Purkinje cell (primary cell): ENCODE measurements at places on chromosomes 12 and 14. TPM values are rescaled to one million over a fixed set of nuclear protein-coding genes. Genes with fewer than 3 reads are reported as not detected.

RNASE8 gene
- polyA plus RNA-seq = not detected in 2 replicates

SMCO2 gene
- polyA plus RNA-seq = not detected in 2 replicates

APOF gene
- polyA plus RNA-seq = 0.32 TPM in 1 of 2 replicates, not detected in the other

MYG1 gene
- polyA plus RNA-seq = 60.1 and 92.0 TPM in 2 replicates

DAO gene
- 35.0 and 35.5 TPM in 2 replicates for polyA plus RNA-seq

CLEC1A gene
- 0.24 TPM in 1 of 2 replicates, not detected in the other for polyA plus RNA-seq

OR6C2 gene
- polyA plus RNA-seq = not detected in 2 replicates

SOX5 gene
- 19.0 and 19.5 TPM in 2 replicates for polyA plus RNA-seq

OR6C65 gene
- not detected in 2 replicates for polyA plus RNA-seq

ACSM4 gene
- not detected in 2 replicates for polyA plus RNA-seq

PAPLN gene
- polyA plus RNA-seq = not detected in 2 replicates

MIS18BP1 gene
- 4.5 and 8.4 TPM in 2 replicates for polyA plus RNA-seq

PLEKHG7 gene
- polyA plus RNA-seq = not detected in 2 replicates

BDKRB2 gene
- not detected in 2 replicates for polyA plus RNA-seq

NRXN3 gene
- 113 and 120 TPM in 2 replicates for polyA plus RNA-seq

RARG gene
- 0.32 and 0.74 TPM in 2 replicates for polyA plus RNA-seq

NCKAP5L gene
- 0.22 and 0.59 TPM in 2 replicates for polyA plus RNA-seq

OLR1 gene
- polyA plus RNA-seq = 0.28 and 1.1 TPM in 2 replicates

TXNDC16 gene
- 8.0 and 10.3 TPM in 2 replicates for polyA plus RNA-seq

RHEBL1 gene
- 5.3 and 6.9 TPM in 2 replicates for polyA plus RNA-seq

PGF gene
- polyA plus RNA-seq = 0.12 TPM in 1 of 2 replicates, not detected in the other

KLHDC1 gene
- polyA plus RNA-seq = 16.5 and 28.7 TPM in 2 replicates

CYP46A1 gene
- 13.4 and 19.8 TPM in 2 replicates for polyA plus RNA-seq

ESR2 gene
- 0.09 TPM in 1 of 2 replicates, not detected in the other for polyA plus RNA-seq

CAPS2 gene
- 1.5 and 3.3 TPM in 2 replicates for polyA plus RNA-seq

DTX1 gene
- polyA plus RNA-seq = 11.7 and 13.5 TPM in 2 replicates

EPYC gene
- polyA plus RNA-seq = not detected in 2 replicates

CFAP54 gene
- 0.35 and 2.8 TPM in 2 replicates for polyA plus RNA-seq

SERPINA9 gene
- not detected in 2 replicates for polyA plus RNA-seq

IRAK3 gene
- polyA plus RNA-seq = 2.1 and 2.6 TPM in 2 replicates

MORN3 gene
- 0.27 and 1.4 TPM in 2 replicates for polyA plus RNA-seq

HPD gene
- polyA plus RNA-seq = not detected in 2 replicates
